ENCODE measurements at places on chromosomes 6 and 20.

- DNase-seq, result no peak
These were observed 157.8 kb downstream of the SYCP2 start for GRCh38 chr20:59775687-59776055.

GRCh38 chr6:84166395-84166794 lies 61.0 kb downstream of the CEP162 start:
- no peak for DNase-seq

GRCh38 chr6:47512872-47513271 lies 35.3 kb downstream of the CD2AP start:
- no peak for DNase-seq

GRCh38 chr6:168390749-168391420 lies 50.1 kb upstream of the SMOC2 start:
- DNase-seq, result no peak

DNA sequence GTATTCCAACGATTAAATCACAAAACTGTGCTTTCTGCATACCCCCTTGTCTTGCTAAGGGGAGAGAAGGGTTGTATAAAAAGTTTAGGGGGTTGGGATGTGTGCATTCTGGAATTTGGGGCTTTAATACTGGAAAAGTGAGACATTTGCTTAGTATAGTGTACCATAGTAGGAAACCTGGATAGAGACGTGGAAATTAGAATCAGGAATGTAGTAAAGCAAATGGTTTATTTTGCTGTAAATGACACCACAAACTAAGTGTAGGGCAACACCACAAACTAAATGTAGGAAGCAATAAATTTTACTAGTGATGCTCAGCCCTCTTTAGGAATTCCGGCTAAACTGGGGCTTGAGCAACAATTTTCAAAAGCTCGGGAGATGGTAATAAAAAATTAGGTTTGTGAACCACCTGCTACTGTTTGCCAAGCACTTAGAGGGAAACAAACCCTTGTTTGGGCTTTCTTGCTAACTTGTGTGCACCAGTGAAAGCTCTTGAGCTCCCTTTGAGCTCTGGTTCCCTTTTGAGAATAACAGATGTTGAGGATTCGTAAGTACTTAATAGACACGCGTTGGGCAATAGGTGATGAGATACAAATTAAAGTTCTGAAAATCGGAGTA lies 13.8 kb downstream of the BRD2 start:
- no peak for DNase-seq

Data from NCI-H526 (cell line).